ENCODE measurements at places on chromosomes 1 and 21. TPM values are rescaled to one million over a fixed set of nuclear protein-coding genes. Genes with fewer than 3 reads are reported as not detected.

The CFAP141 gene
- total RNA-seq = not detected

The DARS2 gene
- 10.0 TPM for total RNA-seq

- no peak overlapping the region for H3K27ac ChIP-seq
- H3K4me3 ChIP-seq = no peak overlapping the region
- H3K4me1 ChIP-seq = no peaks in the 10 kb centered on the region
- H3K36me3 ChIP-seq = no peaks in the 10 kb centered on the region
- no peaks in the 10 kb centered on the region for H3K27me3 ChIP-seq
- DNase-seq = no peak
These were observed 157.2 kb upstream of the KAZN start for GRCh38 chr1:14441302-14441741.

GRCh38 chr1:4581807-4582206, 72.6 kb upstream of the AJAP1 start:
- peaks cover 2% of the 10 kb centered on the region for H3K27me3 ChIP-seq
- no peaks in the 10 kb centered on the region for H3K4me1 ChIP-seq
- no peaks in the 10 kb centered on the region for H3K36me3 ChIP-seq
- H3K27ac ChIP-seq = no peak overlapping the region
- no peak for DNase-seq
- no peak overlapping the region for H3K4me3 ChIP-seq

The E2F2 gene
- total RNA-seq = 0.96 TPM

DNA sequence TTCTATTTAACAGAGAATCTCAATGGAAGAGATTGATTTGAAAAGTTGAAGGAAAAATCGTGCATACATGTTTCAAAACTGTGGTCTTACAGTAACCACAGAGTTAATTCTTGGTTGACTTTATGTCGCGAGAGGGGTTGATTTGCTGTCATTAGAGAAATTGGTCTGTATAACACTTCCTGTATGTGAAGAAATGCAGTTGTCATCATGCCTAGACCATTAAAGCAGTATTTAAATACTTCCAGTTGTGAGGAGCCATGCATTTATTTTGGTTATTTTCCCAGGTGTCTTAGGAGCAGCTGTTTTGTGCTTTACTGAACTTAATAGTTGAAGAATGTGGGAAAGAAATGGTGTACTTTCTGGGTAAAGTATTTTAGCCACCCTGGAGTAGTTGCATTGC, 76.2 kb downstream of the NFIA start:
- H3K27me3 ChIP-seq = no peaks in the 10 kb centered on the region
- DNase-seq = no peak
- H3K36me3 ChIP-seq = no peaks in the 10 kb centered on the region
- peaks cover 3% of the 10 kb centered on the region for H3K4me1 ChIP-seq

GRCh38 chr1:159203610-159204009, 1.1 kb upstream of the ACKR1 start:
- H3K4me3 ChIP-seq = no peak overlapping the region
- no peaks in the 10 kb centered on the region for H3K4me1 ChIP-seq
- H3K27ac ChIP-seq = no peak overlapping the region
- no peaks in the 10 kb centered on the region for H3K27me3 ChIP-seq
- DNase-seq = no peak
- no peaks in the 10 kb centered on the region for H3K36me3 ChIP-seq

DNA sequence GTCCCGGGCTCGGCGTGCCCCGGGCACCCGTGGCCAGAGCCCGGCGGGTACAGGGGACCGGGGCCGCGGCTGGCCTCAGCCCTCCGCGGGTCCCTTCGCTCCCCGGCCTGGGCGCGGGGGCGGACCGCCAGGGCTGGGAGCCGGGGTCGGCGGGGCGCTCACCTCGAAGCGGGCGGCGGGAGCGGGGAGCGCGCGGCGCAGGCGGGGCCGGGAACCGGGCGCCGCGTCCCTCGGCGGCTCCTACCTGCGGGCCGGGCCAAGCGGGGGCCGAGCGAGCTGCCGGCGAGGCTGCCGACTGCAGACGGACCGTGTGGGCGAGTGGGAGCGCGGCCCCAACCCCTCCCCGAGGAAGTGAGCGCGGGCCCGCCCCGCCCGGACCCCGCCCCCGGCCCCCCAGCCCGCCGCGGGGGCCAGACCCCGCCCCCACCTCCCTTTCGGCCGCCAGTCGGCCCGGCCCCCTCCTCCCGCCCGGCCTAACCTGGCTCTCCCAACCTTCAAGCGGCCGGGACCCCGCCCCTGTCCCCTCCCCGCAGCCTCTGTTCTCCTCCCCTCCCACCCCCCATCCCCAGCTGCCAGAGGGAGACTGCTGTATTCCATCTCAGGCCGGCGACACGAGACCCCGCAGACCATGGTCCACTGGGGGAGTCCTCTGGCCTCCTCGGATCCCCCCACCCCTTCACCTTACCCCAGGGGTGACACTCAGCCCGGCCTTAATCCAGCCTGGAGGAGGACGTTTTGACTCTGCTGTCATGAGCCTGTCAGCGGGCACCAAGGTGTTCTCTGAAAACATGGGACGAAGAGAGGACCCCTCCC, at the start of gene FHL3:
Gene FHL3, minus strand, starts transcription at position 320 of the 813 bp plus-strand sequence. CDS start 6,102 bp downstream, outside the sequence.
- no peaks in the 10 kb centered on the region for H3K36me3 ChIP-seq
- no peaks in the 10 kb centered on the region for H3K27me3 ChIP-seq
- DNase-seq = peak; percentile 89
- H3K4me1 ChIP-seq = peaks cover 2% of the 10 kb centered on the region

The APCS gene
- total RNA-seq = not detected

- no peaks in the 10 kb centered on the region for H3K27me3 ChIP-seq
- H3K4me3 ChIP-seq = no peak overlapping the region
- DNase-seq = no peak
- H3K4me1 ChIP-seq = no peaks in the 10 kb centered on the region
- H3K36me3 ChIP-seq = no peaks in the 10 kb centered on the region
These were observed 97.3 kb downstream of the RAVER2 start for GRCh38 chr1:64842224-64842623.
